ENCODE measurements at places on chromosomes 4 and X.

- no peak for DNase-seq
Measured at GRCh38 chr4:77398256-77398655, 207.4 kb upstream of the CXCL13 start.

- no peak for DNase-seq
Measured at GRCh38 chr4:160299608-160300007, 1196.7 kb downstream of the RAPGEF2 start.

DNA sequence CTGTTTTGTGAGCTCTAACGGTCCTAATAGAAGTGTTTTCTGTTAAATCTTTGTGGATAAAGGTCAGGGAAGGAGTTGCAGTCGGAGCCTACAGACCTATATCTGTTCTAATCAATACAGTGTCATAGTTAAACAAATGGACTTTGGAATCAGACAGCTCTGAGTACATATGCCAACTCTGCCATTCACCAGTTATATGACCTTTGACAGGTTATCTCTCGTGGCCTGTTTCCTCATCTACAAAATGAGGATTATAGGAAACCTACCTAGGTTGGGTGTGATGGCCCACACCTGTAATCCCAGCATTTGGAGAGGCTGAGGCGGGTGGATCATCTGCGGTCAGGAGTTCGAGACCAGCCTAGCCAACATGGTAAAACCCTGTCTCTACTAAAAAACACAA lies 89.7 kb downstream of the MID1IP1 start:
- DNase-seq: no peak

DNA sequence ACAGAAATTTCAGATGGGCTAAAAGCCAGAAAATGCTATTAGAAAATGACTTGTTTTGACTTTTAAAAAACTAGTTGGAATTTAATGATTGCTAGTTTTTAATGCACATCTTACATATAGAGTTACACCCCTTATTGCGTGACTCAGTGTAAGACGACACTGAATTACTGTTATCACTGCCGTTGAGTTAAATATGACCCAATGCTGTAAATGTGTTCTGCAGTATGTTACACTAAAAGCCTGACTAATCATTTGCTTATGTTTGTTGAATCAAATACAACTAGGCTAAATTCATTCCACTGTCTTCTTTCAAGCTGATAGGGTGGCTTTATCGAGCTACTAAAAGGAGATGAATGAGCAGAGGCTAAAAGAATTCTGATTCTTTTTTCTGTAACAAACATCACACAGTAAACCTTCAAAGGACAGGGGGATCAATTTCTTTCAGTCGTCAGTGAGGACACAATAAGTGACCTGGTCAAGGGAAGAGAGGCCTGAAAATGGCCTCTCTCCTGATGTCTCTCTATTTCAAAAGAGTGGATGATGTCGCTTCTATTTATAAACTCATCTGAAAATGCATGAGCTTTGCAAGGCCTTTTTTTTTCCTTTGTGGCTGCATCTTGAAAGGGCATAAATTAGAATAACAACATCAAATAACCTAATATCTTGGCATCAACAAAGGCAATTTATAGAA lies 142.2 kb upstream of the KCNIP4 start:
- DNase-seq: no peak

DNA sequence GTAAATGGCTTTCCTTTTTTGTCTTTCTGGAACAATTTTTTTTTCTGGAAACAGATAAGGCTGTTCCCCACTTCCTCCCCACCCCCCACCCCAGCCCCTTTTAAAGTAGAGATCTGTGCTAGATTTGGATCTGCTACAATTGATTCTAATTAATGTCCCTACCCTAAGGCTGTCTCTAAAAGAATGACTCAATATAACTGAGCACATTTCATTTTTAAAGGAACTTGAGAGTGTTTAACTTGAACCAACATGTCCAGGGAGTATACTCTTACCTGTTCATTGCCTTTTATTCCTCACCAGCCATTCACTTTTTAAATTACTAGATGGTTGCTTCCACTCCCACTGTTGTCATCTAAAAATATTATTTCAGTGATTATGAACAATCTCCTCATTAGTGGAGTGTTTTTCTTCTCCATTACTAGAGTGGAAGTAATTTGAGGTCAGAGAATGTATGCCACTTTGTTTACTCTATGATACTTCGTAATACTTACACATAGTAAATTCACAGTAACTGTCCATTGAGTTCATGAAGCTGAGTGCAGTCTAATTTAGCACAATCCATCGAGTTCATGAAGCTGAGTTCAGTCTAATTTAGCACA lies 14.1 kb upstream of the CNOT6L start:
- DNase-seq: no peak

DNA sequence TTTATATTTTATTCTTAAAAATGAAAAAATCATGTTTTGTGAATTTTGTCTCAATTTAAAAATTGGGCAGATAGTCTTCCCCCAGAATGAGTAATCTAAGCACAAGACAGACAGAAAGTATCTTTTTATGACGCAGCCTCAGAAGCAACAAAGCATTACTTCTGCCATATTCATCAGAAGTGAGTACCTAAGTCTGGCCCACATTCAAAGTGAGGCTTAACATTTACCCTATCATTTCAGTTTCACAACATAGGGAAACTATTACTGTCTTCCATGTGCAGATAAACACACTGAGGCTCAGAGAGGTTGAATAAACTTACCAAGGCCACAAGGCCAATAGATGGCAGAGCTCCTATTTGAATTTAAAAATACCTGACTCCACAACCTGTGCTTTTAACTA lies 4.4 kb upstream of the PRDX4 start:
- no peak for DNase-seq

- DNase-seq: no peak
Measured at GRCh38 chr4:22428441-22428840, 87.4 kb downstream of the ADGRA3 start.

GRCh38 chr4:140834839-140835495 lies 78.8 kb upstream of the TBC1D9 start:
- no peak for DNase-seq

GRCh38 chr4:140208921-140209320 lies 54.9 kb upstream of the MAML3 start:
- DNase-seq: no peak

GRCh38 chr4:70589785-70590184 lies 2.3 kb upstream of the AMBN start:
- no peak for DNase-seq

- DNase-seq: no peak
Measured at GRCh38 chr4:96305030-96305429, 465.1 kb downstream of the PDHA2 start.

DNA sequence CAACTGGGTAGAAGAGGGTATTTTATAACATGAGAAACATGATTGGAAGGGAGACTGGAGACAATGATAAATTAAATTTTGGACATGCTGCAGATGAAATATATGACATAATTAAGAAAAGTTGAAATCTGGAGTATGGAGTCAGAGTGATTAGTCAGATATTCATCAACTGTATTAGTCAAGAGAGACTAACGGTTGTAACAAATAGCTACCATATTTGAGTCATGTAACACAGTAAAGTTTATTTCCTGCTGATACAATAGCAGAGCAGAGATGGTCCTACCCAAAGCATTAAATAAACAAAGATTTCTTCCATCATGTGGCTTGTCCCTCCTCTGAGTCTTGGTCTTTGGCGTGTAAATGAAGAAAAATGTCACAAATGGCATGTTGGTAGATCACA lies 321.3 kb downstream of the GALNTL6 start:
- no peak for DNase-seq

DNA sequence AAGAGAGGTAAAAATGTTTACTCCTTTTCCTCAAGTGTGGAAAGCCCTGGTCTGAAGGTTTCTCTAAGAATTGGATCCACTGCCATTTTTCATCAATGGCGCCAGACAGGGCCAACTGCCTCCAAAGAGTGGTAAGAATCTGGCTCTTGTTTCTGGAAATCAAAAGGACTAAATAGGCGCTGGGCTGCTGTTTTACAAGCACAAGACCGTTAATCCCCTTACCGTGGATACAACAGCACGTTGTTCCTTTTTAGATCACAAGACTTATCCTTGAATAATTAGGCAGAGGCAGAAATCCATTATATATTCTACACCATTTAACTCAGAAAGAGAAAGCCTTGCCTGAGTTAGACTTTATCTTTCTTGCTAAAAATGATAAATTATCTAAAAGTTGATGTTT lies 10.6 kb downstream of the CLTRN start:
- no peak for DNase-seq

GRCh38 chr4:107826421-107826980 lies 1.8 kb downstream of the SGMS2 start:
- DNase-seq: no peak

GRCh38 chrX:1546691-1547251 lies 9.8 kb upstream of the P2RY8 start:
- no peak for DNase-seq

- no peak for DNase-seq
Measured at GRCh38 chrX:133364865-133365264, 50.4 kb downstream of the GPC4 start.

GRCh38 chr4:20456407-20456806 lies 204.7 kb downstream of the SLIT2 start:
- DNase-seq: no peak

Data from NCI-H1417 treated with DMSO at 0.1 percent for 48 hours (cell line).